NCI-H1417 treated with DMSO at 0.1 percent for 48 hours (cell line): ENCODE measurements at places on chromosomes 4 and X.

DNA sequence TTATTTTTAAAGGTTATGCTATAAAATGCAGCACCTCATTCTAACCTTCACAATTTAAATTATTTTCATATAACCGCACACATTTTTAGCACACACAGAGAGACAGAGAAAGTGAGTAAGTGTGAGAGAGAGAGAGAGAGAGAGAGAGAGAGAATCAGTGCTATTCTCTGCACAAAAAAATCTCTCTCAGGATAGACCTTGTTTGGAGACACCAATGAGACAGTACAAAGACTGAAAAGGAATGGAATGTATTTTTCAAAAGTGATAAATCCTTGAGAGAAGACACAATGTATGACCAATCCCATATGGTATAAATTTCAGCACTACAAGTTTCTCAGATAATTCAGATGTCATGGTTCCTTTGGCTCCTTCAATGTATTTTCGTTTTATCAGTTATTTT, 132.1 kb upstream of the PCDH18 start:
- no peak for DNase-seq

- no peak for DNase-seq
Observed at GRCh38 chr4:162360369-162361149, 196.8 kb upstream of the FSTL5 start.

DNA sequence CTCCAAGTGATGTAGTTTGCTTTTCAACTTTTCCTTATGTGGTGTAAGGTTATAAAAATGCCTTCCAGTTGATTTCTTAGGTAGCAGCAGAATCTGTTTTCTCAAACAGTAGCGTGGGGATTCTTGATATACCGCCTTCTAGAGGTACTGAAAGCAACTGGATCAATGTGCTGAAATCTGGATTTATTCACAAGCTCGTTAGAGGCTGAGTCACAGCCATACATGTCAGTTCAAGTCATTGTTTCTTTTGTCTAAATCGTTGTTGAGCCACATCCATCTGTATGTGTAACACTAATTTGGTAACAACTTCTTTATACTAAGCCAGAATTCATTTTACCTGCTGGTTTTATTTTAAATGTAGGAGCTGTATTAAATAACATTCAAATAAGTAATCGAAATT, 200.0 kb upstream of the MAD2L1 start:
- DNase-seq: no peak

DNA sequence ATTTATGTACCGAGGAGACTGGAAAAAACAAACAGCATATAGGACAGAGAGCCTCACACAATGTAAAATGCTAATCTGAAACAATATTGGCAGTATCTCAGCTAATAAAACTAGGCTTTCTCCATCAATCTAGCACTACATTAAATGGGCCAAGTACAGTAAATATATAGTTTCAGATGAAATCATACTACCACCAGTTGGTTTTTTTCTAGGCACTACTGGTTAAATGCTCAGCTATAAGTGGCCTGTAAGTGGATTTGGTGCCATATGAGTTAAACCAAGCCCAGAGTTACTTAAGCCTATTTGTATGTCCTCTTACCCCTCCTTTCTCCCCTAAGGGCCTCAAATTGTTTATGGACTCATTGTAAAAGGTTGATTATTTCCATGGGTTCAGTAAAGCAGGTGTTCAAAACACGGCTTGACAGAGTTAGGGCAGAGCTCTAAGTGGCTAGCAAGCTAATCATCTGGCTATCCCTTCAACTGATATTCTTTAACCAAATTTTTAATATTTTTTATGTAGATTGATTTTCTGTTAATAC, 57.5 kb downstream of the FAM13A start:
- no peak for DNase-seq

- no peak for DNase-seq
Observed at GRCh38 chrX:55312655-55313054, 47.9 kb upstream of the PAGE3 start.

DNA sequence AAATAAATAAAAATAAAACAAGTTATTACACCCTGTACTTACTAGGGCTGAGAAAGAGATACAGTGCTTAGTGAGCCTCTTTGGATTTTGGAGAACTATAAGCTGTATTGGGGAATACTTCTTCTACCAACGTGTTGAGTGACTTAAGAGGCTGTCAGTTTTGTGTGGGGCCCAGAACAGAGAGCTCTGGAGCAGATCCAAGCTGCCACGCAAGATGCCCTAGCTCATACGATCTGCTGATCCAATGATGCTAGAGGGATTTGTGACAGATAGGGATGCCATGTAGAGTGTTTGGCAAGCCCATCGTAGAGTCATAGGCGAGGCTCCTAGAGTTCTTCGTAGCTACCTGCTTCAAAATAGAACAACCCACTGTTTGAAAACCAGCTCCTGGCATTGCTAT, 60.3 kb upstream of the KLF3 start:
- no peak for DNase-seq

- no peak for DNase-seq
Observed at GRCh38 chr4:142567620-142568451, 278.3 kb downstream of the INPP4B start.

DNA sequence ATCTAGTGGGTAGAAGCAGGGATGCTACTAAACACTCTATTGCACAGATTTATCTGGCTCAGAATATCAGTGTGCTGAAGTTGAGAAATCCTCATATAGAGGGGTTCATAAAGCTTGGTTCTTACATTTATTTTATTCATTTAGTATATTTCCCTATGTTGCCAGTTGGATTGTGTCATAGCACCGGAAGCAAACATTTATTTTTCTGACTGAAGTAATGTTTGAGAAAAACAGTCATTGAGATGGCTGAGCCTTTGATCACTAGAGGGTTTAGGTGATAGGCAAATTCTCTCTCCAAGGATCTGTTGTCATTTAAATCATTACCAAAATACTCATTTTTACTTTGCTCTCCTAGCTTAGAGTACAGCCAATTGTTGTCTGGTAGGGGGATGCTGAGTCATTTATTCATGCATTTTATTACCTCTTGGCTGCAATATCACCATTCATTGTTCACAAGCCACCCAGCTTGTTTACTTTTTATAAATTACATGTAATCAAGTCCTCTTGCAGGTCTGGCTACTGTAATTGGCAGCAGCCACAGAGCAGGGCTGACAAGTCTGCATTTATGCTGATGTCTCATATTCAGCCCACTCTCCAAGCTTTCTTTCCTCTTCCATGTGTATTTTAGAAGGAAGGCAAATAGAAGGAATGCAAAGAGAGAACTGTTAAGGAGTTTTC, 15.2 kb downstream of the GAB1 start:
- peak; percentile 85 for DNase-seq

DNA sequence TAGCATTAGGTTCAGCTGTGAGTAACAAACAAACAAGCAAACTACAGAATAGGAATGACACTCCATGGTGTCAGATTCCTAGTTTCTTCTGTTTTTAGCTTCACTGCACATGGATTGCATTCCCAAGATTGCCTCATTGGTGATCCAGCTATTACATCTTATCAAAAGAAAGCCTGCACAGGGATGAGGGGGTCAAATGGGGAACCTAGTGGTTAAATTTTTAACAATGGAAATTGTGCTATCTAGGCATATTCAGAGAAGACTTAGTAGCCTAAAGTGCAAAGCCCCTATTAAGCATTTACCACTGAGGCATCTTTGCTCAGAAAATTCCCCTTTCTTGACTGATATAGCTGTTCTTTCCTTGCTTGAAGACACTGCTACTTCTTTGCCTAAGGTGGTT, 3.9 kb upstream of the TTC29 start:
- DNase-seq: no peak
